H7 (cell line): ENCODE measurements at places on chromosomes 16 and 17.

- peak; percentile 88 for DNase-seq
Measured at GRCh38 chr16:24729951-24730815, 732 bp downstream of the TNRC6A start.

- DNase-seq: peak; percentile 85
Measured at GRCh38 chr17:17693253-17694168, 12.3 kb downstream of the RAI1 start.

GRCh38 chr17:58246104-58246740 lies 7.8 kb downstream of the LPO start:
- DNase-seq: no peak

DNA sequence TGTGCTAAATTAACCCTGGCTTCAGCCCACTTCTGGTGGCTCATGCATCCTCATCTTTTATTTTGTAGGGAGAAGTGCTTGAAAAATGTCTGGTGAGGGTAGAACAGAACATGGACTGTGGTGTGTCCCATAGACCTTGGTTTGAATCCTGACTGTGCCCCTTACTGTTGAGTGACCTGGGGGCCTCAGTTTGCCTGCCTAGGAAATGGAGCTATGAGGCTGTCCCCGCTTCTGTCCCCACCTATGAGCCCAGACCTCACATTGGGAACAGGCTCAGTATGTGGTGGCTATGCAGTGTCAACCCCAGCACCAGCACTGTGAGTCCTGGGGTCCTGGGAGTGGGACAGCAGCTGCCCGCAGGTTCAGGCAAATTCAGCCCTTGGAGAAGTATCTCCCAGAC lies 186.3 kb upstream of the GSE1 start:
- DNase-seq: no peak

- DNase-seq: no peak
Measured at GRCh38 chr17:57948169-57948554, 7.0 kb downstream of the CUEDC1 start.

DNA sequence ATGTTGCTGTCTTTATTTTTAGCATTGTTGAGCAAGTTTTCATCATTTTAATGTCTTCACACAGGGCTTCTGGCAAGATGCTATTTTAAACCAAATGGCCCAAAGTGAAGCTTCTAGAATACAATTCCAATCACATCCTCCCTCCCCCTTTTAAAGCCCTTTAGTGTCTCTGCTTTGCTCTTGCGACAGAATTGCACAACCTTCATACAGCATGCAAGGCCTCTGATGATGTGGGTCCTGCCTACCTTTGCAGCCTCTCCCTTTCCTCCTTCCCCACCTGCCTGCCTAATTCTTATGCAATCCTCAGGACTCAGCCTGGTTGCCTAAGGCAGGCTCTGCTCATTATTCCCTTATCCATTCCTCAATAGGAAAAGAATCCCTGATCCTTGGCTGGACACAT lies 381.7 kb downstream of the SLC39A11 start:
- DNase-seq: no peak

DNA sequence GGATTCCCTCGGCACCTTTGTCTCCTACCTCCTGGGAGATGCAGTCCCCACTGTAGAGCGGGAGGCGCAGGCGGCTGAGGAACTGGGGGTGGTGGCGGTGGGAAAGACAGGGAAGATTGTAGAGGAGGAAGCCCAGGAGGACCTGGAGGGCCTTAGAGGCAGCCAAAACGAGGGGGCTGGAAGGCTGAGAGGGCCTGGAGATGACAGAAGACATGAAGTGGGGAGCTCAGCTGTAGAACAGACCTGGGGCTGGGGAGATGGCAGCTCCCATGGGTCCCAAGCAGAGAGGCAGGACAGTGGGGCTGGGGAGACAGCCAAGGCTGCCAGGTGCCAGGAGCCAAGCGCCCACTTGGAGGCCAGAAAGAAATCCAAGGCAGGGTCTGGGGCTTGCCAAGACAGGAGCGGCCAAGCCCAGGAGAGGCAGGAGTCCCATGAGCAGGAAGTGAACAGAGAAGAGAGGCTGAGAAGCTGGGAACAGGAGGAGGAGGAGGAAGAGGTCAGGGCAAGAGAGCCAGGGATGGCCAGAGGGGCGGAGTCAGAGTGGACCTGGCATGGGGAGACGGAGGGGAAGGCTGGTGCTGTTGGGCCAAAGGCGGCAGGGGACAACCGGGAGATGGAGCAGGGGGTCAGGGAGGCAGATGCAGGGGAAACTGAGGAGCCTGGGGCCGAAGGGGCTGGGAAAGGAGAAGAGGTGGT lies 803 bp downstream of the APOBR start:
- no peak for DNase-seq

- DNase-seq: no peak
Measured at GRCh38 chr17:61161615-61162134, 238.0 kb upstream of the TBX2 start.

- DNase-seq: peak; percentile 54
Measured at GRCh38 chr17:28725166-28725659, 820 bp downstream of the TLCD1 start.

DNA sequence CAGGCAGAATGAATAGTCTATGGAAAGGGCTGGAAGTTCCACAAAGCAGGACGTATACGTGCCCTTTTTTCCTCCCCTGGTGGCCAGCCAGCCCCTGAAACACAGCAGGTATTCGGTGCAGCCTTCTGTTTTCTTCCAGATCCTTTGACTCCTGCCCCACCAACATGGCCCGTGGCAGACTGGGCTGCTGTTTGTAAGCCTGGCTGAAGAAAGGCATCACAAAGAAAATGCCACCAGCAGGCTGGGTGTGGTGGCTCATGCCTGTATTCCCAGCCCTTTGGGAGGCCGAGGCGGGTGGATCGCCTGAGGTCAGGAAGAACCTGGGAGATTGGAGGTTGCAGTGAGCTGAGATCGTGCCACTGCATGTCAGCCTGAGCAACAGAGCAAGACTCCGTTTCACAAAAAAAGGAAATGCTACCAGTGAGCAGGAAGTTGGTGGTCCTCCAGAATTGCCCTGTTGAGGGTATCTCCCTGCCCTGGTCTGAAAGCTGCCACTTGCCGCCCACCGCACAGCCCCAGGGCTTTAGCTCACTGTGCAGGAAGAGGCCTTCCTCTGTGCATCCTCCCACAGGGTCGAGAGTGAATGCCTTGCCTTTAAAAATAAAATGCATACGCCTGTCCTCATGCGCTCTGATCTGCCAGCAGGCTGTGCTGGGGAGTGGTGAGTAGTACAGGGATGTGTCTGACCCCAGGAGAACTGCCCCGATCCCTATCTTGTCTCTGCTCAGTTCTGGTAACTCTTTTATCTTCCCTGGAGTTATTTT lies 587.7 kb downstream of the MAF start:
- peak; percentile 40 for DNase-seq

- DNase-seq: no peak
Measured at GRCh38 chr17:46950342-46950996, 27.5 kb downstream of the GOSR2 start.

- DNase-seq: no peak
Measured at GRCh38 chr17:47949946-47950345, 7.7 kb downstream of the PRR15L start.

- no peak for DNase-seq
Measured at GRCh38 chr17:79543531-79543930, 67.3 kb downstream of the RBFOX3 start.

DNA sequence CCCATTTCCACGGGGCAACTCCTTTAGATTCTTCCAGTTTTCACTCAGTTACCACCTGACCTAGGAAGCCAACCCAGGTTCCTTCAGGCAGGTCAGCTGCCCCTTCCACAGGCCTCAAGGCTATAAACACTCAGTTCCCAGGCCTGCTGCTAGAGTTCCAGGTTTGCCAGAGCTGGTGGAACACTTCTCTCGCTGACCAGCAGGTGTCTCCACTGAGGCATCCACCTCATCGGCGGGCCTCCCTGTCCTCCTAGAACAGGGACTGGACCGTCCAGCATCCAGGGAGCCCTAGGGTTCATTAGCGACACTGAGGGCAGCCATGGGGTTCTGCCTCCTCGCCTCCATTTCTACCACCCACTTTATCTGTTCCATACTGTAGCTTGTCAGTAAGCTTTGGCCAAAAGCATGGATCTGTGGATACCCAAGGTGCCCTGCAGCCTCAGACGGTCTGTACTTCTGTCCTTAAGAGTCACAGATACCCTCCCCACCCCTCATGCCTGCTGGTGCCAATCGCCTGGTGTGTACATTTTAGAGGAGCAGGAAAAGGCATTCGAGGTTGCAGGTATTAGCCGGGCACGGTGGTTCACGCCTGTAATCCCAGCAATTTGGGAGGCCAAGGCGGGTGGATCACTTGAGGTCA lies 29.0 kb downstream of the PIMREG start:
- peak; percentile 96 for DNase-seq

- DNase-seq: peak; percentile 47
Measured at GRCh38 chr17:32503251-32504165, 16.7 kb downstream of the CDK5R1 start.

DNA sequence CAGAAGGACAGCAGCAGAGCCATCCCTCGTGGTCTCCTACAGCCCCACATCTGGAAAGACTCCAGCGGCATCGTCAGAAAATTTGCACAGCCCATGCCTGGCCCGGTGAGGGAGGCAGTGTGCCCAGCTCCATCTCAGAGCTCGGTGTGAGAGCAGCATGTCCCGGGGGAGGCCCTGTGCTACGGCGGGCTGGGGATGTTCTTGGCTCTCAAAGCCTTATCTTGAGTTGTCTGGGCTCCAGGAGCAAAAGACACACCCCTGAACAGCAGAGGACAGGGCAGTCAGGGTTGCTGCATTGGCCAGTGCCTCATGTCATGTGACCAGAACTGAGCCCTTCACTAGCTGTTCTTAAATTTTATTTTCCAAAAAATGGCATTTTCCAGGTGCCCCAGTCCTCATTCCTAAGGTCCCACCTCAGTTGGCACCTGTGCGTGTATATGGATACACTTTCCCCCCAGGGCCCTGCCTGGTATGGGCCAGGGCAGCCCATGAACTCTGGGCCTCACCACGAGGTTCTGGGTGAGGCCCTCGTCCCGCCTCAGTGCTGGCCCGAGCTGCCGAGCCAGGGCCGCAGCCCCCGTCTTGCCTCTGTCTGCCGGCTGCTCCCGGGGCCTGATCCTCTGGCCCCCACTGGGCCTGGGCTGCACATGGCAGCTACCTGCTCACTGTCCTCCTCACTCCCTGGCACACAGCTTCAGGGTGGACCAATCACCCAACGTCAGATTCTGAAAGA lies 3.0 kb downstream of the NUDT16L1 start:
- peak; percentile 60 for DNase-seq

DNA sequence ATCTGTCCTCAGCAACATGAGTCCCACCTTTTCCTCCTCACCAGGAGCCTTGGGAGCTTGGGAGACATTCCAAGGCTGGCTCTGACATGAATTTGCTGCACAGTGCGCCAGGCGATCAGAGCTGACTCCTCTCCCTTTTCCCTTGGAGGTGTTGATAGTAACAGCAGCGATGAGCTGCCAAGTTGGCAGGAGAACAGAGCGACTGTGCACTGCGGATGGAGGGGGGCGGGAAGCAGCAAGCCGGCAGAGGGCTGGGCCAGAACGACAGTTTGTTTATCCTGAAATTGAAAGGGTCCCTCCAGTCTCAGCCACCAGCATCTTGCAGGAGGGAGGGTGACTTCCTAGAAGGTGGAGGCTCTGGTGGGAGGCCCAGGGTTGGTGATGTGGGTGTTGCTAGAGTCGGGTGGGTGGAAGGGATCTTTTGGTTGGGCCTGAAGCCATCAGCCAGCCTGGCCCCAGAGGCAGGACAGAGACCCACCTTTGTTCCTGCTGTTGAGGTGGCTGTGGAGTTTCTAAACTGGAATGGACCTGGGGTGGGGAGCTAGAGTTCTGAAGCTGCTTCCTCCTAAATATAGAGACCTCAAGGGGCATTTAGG lies 22.5 kb upstream of the DYNLL2 start:
- DNase-seq: no peak

DNA sequence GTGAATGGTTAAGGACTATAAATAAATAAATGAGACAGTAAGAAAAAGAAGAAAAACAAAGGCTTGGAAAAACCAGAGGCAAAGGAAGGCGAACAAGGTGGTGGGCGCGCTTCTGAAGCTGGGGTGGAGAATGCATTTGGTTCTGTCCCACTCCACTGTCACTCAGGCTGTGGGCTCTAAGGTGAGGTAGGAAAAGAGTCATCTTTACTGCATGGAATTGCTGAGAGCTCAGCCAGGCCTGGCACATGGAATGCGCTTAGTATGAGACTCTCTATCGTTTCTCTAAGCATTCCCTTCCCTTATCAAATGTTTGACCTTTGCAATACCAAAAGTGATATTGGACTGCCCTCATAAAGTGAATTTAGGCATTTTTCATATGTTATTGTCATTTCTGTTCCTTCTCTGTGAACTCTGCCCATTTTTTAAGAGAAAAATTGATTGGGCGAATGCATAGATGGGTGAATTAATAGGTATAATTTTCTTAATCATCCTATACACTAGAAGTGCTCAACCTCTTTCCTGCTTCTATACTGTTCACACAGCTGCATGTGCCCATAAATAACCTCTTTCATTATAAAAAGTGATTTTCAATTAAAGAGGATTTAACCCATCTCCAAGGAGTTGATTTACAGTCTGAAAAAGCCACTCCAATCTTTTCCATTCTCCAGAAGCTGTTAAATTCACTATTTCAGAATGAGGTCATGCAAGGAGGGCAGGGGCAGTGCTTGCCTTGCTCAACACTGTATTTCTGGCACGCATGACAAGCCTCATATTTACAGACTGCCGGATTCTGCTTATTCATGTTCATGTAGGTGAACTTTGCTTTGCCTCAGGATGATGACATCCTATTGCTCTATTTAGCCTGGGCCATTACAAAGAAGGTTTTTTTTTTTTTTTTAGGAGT lies 87.7 kb downstream of the MYH10 start:
- DNase-seq: no peak

- DNase-seq: no peak
Measured at GRCh38 chr17:55757659-55758058, 6.8 kb downstream of the PCTP start.

DNA sequence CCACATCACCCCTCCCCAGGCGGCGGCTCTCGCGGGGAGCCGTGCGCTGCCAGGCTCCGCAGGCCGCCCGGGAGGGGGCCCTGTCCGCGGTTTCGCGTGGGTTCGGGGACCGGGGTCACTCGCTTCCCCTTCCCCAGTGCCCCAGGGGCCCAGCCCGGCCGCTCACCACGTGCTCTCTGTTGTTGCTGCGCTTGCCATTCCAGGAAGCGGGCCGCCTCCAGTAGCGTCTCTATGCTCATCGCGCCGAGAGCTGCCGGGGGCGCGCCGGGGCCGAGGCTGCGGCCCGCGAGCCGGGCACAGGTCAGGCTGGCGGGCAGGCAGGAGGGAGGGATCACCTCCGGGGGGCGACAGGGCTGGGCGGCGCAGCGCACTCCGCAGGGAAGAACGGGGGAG lies 390 bp downstream of the MNT start:
- peak; percentile 87 for DNase-seq

DNA sequence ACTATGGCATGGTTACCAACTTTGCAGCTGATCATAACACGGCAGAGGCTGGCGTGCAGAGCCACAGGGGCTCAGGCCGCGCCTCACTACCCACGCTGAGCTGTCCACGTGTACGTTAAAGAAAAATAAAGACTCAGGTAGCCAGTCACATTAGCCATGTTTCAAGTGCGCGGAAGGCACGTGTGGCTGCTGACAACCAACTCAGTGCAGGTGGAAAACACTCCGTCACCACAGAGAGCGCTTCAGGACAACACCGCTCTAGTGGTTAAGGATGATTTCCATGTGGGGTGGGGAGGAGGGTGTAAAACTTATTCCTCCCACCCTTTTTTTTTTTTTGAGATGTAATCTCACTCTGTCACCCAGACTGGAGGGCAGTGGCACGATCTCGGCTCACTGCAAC lies 33.8 kb downstream of the ZCCHC14 start:
- DNase-seq: no peak
